Astrocyte of the cerebellum (primary cell): ENCODE measurements at places on chromosomes 11 and 22.

DNA sequence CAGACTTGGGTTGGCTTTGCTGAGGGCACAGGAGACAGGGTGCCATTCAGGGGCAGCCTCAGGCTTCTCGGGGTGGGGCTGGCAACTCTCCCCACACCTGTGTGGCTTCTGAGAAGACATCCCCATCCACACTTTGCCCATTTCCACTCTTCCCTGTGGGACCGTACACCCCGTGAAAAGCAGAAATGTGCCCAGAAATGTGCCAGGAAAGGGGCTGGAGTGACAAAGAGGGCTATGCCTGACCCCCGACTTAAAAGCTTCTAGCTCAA lies 50.6 kb downstream of the SGSM3 start:
- no peak for DNase-seq

GRCh38 chr11:110490886-110491285 lies 61.1 kb downstream of the FDX1 start:
- DNase-seq, result no peak

DNA sequence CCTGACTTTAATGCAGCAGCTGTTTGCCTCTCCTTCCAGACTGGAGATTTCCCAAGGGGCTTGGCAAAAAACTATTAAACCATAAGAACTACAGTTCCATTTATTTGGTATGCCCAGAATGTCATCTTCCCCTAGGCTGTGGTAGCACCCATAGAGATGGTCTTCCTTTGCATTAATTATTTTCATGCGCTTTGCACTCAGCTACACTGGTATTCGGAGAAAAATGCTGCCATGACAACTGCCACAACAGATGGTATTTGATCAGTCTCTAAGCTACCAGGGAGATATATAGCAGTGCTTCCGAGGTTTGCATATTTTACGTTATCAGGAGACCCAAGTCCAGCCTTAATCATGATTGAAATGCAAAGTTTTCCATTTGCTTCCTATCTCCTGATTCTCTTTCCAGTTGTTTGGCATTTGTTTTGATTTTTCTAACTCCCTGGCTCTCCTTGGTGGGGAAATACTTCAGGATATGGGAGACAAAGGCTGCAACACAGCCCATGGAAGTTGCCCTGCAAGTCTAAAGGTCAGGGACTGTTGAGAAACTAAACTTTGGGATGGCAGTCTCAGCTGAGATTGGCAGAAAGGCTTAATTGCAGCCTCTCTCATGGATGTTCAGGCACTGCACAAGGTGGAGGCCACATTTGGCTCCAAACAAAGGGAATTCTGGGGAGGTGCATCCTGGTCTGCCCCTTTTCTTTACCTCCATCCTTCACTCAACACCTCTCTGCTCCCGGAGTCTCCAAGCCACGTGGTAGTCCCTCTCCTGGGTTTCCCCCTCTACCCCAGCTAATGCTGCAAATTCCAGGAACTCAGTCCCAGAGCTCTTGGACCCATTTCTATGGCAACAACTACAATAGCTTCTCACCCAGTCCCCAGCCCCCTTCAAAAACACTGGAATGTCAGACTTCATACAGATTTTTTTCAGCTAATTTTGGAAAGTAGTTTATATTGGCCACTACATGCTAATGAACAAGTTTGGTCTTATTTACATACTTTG lies 151.8 kb downstream of the NAV2 start:
- DNase-seq, result no peak

- no peak for DNase-seq
Measured at GRCh38 chr22:49404576-49405241, 423.0 kb downstream of the BRD1 start.

DNA sequence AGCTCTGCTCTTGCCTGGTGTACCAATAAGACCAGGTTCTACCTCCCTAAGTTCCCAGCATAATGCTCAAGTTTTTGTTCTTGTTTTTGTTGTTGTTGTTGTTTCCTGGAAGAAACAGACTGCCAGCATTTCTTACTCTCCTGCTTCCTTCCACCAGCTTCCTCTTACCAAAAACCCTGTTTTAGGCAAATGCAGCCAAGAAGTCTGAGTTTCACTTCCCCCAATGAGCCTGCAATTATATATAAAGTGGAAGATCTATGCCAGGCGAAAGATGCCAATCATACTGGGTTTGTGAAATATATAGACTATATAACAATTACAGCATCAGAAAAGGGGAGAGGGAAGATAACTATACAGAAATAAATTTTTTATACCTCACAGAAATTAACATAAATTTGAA lies 931.5 kb upstream of the FAT3 start:
- no peak for DNase-seq

GRCh38 chr22:32281072-32281471 lies 25.9 kb upstream of the SLC5A4 start:
- DNase-seq, result peak; percentile 84

- DNase-seq, result no peak
Measured at GRCh38 chr11:2772544-2773031, 72.8 kb upstream of the KCNQ1OT1 start.

DNA sequence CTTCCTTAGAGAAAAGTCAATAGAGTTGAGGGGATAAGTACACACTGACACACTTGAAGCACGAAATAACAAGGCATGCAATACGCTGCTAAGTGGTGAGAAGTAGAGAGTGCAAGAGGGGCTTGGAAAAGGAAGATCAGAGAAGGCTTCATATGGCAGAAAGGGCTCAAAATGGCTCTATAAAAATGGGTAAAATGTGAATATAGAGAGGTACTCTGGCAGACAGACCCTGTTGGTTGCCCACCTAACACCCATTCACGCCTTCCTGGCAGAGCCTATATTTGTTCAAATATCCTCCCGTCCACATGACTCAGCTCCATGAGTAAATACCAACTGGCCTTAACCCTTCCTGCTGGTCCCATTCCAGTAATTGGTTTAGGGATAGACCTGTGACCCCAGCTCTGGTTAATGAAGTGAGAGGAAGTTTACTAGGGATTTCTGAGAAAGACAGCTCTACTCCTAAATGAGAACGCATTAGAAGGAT lies 38.9 kb upstream of the CCDC34 start:
- no peak for DNase-seq

GRCh38 chr11:75328426-75329277 lies 22.8 kb downstream of the ARRB1 start:
- no peak for DNase-seq

DNA sequence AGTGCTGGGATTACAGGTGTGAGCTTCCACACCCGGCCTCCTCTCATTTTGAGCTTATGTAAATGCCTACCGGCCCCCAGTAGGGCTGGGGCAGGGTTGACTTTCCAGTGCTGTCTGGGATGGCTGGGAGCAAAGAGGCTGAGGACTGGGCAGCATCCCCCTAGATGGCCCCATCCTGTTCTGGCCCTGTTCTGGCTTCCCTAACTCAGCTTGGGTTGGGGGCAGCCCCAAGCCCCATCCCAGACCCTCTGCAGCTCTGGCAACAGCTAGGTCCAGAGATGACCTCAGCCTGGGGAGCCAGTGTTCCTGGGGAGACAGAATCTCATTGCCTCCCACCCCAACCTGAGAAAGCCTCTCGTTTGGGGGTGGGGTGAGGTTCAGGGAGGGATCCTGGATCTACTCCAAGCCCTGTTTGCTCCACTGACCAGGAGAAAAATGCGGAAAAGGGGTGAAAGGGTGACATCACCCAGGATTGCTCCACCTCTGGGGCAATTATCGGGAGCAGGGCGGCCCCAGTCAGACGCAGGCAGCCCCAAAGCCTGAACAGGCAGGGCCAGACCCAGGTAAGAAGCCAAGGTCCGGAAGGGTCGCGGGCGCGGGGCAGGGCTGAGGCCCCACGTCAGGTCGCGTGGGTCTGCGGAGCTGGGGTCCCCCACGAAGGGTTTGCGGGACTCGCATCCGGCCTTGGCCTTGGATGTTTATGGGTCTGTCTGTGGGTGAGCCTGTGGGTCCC lies at the start of gene PNPLA2:
Gene PNPLA2, plus strand, starts transcription at position 519 of the 733 bp plus-strand sequence. CDS start 805 bp downstream, outside the sequence.
- no peak for DNase-seq

DNA sequence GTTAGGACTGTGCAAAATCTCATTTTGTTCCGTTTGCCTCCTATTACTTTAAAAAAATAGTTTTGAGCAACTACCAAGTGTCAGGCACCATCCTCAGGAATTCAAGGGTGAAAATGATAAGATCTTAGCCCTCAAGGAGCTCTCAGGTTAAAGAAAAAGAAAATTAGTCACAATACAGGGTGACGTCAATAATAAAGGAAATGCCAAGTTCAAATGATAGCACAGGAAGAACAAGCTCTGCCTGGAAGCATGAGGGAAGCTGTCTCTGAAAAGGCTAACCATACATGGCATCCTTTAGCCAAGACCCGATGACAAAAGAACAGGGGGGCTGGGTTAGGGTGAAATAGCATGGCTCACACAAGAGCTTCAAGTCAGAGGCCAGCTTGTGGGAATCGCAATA lies 11.1 kb upstream of the MPZL2 start:
- no peak for DNase-seq

- no peak for DNase-seq
Measured at GRCh38 chr11:111423250-111423615, 44.2 kb upstream of the POU2AF1 start.

- no peak for DNase-seq
Measured at GRCh38 chr22:49636649-49637048, 191.0 kb downstream of the BRD1 start.

GRCh38 chr22:22414266-22414665 lies 94.3 kb downstream of the ZNF280B start:
- no peak for DNase-seq

DNA sequence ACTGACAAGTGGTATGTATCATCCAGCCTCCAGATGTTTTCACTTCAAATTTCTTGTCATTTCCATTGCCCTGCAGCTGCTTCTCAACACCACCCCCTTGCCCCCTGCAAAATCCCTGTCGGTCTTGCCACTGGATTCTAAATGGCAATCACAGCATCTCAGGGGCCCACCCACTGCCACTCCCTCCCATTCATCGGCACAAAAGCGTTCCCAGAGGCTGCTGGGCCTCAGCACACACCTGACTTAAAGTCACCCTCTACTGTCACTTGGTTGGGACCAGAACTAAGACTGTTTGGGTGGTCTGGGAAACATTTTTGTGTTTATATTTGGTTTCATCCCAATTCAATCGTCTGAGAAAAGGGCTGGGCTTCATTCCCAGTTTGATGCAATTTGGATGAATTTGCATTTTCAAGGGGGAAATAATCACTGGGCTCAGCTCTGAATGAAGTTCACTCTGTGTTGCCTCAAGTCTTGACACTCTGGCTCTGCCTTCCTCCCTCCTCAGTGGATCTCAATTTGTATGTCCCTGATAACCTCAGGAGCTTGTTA lies 27.1 kb downstream of the SYT13 start:
- DNase-seq, result no peak

GRCh38 chr11:68664141-68664540 lies 20.2 kb upstream of the GAL start:
- no peak for DNase-seq

GRCh38 chr11:446891-447290 lies 3.2 kb upstream of the PTDSS2 start:
- no peak for DNase-seq

DNA sequence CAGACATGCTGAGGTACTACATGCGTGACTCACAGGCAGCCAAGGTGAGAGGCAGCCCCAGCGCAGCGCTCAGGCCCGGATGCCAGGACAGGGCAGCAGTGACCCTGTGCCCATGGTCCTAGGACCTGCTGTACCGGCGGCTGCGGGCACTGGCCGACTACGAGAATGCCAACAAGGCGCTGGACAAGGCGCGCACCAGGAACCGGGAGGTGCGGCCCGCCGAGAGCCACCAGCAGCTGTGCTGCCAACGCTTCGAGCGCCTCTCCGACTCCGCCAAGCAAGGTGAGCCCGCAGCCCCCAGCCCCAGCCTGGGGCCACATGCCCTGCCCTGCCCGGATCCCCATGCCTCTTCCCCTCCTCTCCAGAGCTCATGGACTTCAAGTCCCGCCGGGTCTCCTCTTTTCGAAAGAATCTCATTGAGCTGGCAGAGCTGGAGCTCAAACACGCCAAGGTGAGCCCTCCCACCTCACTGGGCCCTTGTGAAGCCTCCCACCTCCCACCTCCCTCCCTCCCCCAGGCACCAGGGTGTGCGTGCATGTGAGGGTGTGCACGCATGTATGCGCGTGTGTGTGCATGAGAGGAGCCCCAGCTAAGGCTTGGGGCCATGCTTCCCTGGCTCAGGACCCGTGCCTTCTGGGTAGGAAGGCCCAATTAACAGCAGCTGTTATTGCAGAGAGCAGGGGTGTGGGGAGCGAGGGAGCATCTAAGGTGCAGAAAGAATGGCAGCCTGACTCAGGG lies 5.3 kb downstream of the CFL1 start:
- DNase-seq, result no peak

DNA sequence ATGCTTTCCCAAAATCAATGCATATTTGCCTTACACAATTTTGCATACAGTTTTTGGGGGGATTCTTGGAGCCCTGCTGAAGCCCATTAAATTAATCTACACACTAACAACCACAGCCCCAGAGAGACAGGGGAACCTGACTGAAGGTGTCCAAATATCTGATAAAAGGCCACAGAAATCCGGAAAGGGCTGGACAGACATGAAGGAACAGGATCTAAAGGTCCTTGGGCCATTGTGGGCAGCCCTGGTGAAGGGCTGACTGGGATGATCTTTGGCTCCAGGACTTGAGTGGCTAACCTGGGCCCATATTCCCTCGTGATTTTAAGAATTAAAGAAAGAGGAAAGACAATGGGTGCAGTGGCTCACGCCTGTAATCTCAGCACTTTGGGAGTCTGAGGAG lies 6.8 kb upstream of the WDR74 start:
- DNase-seq, result no peak

- no peak for DNase-seq
Measured at GRCh38 chr11:69486773-69487291, 5.4 kb downstream of the LINC01488 start.

GRCh38 chr22:31291481-31292235 lies 630 bp downstream of the PIK3IP1 start:
- DNase-seq, result no peak

DNA sequence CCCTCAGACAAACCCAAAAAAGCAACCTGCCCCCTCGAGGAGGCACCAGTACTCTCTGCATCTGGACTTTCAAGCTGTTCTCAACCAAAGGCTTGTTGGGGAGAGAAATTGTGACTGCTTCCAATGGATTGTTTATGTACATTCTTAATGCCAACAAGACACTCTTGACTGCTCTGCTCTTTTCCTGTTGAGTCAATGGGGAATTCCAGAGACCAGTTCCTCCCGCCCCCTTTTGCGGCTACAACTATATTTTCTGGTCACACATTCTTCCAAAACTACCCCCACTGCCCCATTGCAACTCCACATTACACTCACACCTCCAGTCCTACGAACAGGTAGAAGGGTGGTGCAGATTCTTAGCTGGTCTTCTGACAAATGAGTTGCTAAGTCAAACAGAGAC lies 187.0 kb downstream of the DSCAML1 start:
- no peak for DNase-seq

DNA sequence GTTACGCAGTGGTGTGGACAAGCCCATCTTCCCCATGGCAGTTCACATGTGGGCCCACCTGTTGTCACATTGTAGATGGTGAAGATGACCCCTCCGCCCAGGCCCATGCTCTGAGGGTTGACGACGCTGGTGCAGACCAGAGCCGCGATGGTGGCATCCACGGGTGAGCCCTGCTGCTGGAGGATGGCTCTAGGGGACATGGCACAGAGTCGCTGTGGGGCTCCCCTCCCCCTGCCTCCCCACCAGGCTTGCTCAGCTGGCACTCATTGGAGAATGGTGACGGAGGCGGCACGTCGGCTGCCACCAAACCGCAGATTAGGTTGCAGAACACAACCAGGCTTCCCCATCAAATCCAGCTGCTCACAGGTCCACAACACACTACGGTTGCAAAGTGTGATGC lies 11.1 kb downstream of the GGT5 start:
- DNase-seq, result no peak

GRCh38 chr11:129737831-129738230 lies 77.8 kb upstream of the TMEM45B start:
- no peak for DNase-seq
